ENCODE measurements at places on chromosomes 3 and 15.

DNA sequence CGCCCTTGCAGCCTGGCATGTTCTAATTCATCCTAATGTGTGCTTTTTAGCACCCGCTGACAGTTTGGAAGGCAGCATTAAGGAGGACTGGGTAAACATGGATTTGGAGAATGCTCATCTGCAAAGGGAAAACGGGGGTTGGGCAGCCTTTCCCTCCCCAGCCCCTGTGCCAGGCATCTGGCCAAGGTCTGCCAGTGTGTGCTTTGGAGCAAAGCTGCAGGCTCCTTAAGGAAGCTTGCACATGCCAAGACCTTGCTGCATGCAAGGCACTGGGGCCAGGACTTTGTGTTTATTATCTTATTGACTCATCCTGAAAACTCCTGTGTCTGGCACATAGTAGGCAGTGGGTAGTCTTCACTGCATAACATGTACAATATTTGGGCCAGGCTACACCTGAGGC lies 20.1 kb downstream of the FAM3D start:
- DNase-seq, result peak; percentile 47

- no peak for DNase-seq
Measured at GRCh38 chr3:62602129-62602770, 228.9 kb upstream of the FEZF2 start.

DNA sequence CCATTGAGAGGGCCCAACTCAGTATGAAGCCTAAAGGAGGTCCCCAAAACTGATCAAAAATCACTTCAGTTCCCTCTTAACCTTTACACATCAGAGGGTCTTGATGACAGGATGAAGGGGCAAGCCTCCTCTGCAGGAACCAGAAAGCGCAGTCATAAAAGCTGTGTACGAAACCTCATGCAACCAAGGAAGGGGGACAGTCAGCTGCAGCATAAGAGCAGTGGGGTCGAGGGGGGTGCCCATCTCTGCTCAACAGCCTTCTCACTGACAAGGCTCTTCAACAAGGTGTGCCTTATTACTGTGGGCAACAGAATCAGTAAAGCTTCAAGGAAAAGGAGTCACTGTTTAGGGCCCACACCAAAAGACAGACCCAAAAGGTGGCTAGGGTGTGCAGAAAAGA lies 3.9 kb downstream of the POC1A start:
- DNase-seq, result no peak

GRCh38 chr15:72902245-72902918 lies 118.8 kb upstream of the ADPGK start:
- peak; percentile 81 for DNase-seq

- DNase-seq, result no peak
Measured at GRCh38 chr3:38133557-38134405, 3.1 kb downstream of the ACAA1 start.

DNA sequence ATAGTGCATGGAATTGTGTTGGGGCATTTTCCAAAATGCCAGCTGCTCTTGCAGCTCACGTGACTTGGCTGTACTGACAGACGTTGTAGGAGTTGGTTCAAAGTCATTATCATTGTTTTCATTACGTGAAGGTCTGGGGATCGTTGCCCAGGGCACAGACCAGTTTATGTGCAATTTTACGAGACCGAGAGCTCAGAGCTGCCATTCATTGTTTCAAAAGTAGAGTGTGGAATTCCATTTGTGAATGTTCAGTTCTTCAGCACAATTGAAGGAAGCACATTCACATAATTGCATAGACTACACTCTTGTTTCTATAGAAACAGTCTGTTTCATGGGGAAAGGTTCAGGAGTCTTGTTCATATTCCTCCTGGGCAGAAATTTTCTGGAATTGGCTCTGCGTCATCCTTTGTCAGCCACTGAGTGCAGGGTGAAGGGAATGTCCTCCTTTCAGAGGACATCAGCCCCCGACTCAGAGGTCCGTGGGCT lies 54.5 kb downstream of the GABRG3 start:
- no peak for DNase-seq

- no peak for DNase-seq
Measured at GRCh38 chr3:127759826-127760225, 62.5 kb downstream of the MGLL start.

DNA sequence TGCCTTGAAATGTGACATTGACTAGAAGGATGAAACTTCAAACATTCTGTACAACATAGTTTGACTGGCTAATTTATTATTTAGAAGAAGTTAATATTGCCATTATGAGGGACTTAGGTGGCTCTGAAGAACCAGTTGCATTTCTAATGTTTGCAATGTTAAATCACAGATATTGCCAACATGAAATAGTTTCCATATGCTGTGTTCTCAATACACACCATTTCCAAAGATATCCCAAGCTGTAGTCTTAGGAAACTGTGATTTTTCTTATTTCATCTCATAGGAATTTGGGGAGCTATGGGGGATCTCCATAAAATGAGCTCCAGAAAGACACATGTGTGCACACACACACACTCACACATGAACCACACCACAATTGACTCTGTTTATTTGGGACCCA lies 36.3 kb downstream of the ALG1L2 start:
- DNase-seq, result no peak

DNA sequence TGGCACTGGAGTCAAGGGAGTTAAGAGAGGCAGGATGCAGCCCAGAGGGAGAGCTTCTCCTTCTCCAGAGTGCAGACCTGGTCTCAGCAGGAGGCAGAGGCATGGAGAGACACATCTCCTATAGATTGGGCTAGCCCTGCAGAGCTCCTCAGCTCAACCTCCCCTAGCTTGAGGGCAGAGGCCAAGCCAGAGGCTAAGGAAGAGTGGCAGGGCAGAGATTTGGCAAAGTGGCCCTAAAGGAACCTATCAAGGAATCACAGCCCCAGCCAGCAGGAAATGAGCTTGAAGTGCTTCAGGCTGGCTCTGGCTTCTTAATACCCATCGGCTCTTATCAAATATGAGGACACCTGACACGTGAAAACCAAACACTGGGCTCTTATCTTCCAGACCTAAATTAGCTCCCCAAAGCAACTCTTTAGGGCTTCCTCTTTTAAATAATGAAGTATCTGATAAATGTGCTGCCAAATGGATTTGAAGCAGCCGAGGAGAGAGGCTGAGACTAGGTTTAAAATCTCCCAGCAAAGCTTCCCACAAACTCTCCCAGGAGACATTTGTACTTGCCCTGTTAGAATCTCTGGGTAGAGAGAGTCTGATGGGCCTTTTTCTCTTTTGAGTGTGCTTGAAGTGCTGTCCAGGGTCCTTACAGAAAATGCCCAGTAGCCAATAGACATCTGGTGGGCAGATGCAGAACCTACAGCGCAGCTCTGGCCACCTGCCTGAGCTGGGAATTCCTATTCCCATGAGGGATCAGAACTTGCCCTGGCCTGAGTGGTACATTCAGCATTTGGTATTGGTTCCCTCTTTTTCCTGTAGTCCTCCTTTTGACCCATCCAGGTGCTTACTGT lies 271.4 kb downstream of the CLSTN2 start:
- DNase-seq, result peak; percentile 64

GRCh38 chr15:33045066-33045810 lies 149.3 kb downstream of the FMN1 start:
- DNase-seq, result peak; percentile 19

- DNase-seq, result no peak
Measured at GRCh38 chr3:135159681-135160247, 364.7 kb downstream of the EPHB1 start.

- no peak for DNase-seq
Measured at GRCh38 chr3:101513419-101513986, 491 bp upstream of the SENP7 start.

DNA sequence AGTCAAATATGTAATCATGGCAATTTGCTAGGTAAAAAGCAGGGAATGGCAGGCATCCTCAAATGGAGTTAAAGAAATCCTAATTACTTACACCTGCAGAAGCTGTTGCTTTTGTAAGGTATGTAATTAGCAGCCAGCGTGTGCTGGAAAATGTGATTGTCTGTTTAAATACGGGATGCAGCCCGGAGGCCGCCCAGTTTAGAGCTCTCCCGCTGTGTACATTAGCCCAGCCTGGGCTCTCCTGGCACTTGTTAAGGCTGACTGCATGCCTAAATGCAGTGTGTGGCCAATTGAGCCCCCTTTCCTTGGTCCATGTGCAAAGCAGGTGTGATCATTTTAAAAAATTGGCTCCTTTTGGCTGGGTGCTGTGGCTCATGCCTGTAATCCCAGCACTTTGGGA lies 9.0 kb downstream of the DPH3 start:
- DNase-seq, result no peak

GRCh38 chr15:57596978-57597377 lies 5.3 kb downstream of the MYZAP start:
- no peak for DNase-seq

GRCh38 chr15:68580026-68580882 lies 1.5 kb downstream of the CORO2B start:
- DNase-seq, result no peak

GRCh38 chr3:192514081-192514753 lies 213.1 kb downstream of the FGF12 start:
- peak; percentile 28 for DNase-seq

- DNase-seq, result no peak
Measured at GRCh38 chr3:33962396-33962795, 164.0 kb downstream of the PDCD6IP start.

- peak; percentile 12 for DNase-seq
Measured at GRCh38 chr3:120393243-120393642, 44.1 kb upstream of the LRRC58 start.

DNA sequence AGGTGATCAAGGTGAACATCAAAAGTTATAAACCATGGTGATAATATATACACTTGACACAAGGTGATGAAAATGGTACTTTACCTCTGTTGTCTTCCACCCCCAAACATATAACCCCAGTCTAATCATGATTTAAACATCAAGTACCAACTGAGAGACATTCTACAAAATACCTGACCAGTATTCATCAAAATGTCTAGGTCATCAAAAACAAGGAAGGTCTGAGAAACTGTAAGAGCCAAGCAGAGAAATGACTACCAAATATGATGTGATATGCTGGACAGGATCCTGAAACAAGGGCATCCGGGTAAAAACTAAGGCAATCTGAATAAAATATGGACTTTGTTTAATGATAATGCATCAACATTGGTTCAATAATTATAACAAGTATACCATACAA lies 27.8 kb downstream of the EDC3 start:
- DNase-seq, result no peak

- DNase-seq, result no peak
Measured at GRCh38 chr3:119738741-119739140, 35.9 kb downstream of the CFAP91 start.

GRCh38 chr15:39194106-39194830 lies 386.6 kb upstream of the THBS1 start:
- DNase-seq, result peak; percentile 82

DNA sequence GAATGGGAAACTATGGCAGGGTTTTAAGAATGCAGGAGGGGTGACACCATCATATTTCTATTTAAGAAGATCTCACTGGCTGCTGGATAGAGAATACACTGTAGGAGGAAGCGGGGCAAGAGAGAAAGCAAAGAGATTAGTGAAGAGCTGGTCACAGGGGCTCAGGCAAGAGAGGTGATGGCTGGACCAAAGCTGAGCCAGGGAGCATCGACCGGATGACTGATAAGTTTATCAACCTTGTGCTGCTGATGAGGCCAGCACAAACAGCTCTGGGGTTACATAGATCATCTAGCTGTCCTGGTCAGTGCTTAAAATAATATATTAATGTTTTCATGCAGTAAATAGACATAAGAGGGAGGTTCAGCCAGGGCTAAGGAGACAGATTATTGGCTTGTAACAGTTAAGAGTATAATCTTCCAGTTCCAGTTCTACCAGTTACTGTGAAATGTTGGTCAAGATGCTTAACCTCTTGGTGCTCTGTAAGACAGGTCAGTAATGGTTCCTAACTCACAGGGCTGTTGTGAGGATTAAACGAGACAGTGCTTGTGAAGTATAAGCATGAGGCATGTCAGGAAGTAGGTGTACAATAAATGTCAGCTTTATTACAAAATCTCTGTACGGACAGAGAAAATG lies 201.0 kb upstream of the FEZF2 start:
- DNase-seq, result no peak

- DNase-seq, result no peak
Measured at GRCh38 chr3:42270561-42270960, 4.6 kb upstream of the CCK start.

DNA sequence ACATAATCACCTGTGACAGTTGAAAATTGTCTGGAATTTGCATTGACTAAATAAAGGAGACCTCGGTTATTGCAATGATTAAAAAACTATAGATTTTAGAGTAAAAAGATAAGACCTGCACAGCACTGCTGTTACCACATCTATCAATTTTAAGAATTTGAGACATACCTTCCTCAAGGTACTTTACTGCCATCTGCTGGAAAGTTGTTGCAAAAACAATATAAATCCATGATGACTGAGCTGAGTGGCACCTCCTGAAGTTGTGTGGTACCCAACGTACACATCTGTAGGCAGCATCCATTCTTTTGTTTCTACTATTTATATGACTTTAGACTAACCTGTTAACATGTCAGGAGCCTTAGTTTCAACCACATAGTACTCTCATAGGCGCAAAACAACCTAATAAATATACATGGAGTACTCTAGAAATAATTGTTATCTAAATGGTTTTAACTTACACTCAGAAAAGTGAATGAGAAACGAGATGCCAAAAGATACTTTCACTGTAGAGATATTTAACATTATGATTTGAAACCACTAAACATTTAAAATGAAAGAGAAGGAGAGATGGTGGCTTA lies 106.7 kb downstream of the GHSR start:
- peak; percentile 64 for DNase-seq

DNA sequence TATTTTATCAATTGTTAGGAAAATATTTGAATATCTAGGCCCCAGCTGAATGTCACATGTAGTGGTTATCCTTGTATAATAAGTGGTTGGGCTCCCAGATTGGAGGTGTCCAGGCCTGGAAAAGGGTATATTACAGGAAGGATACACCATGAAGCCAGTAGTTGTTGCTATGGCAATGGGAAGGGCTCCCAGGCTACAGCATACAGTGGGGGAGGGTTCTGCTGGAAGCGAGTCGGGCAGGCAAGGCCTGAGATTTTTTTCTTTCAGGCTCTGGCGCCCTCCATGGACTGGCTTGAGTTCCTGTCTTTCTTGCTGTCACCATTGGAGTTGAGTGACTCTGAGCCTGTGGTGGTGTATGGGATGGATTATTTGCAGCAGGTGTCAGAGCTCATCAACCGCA lies 8.9 kb downstream of the ECE2 start:
- peak; percentile 71 for DNase-seq

GRCh38 chr15:41978534-41978933 lies 6.2 kb upstream of the EHD4 start:
- no peak for DNase-seq

- DNase-seq, result peak; percentile 36
Measured at GRCh38 chr3:113286524-113286923, 75.2 kb downstream of the BOC start.

- no peak for DNase-seq
Measured at GRCh38 chr3:139289860-139290524, 53.8 kb upstream of the MRPS22 start.

GRCh38 chr3:85605066-85605465 lies 646.3 kb downstream of the CADM2 start:
- no peak for DNase-seq

DNA sequence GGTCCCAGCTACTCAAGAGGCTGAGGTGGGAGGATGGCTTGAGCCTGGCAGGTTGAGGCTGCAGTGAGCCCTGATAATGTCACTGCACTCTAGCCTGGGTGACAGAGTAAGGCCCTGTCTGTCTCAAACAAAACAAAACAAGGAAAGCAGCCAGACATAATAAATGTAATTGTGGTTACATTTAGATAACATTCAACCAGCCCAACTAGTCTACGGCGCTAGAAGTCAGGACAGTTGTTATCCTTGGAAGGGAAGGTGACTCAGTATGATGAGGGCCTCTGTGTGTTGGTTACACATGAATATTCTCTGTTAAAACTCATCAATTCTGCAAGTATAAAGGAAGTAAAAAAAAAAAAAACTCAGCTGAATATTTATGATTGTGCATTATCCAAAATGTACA lies 27.0 kb upstream of the CSPG5 start:
- no peak for DNase-seq
